ENCODE measurements at places on chromosomes 2 and 18. TPM values are rescaled to one million over a fixed set of nuclear protein-coding genes. Genes with fewer than 3 reads are reported as not detected.
A peak's percentile ranks its signal among the peaks of the same experiment; 100 is the strongest.

- H3K4me1 ChIP-seq: no peaks in the 10 kb centered on the region
- no peak overlapping the region for H3K27ac ChIP-seq
- H3K36me3 ChIP-seq: no peaks in the 10 kb centered on the region
Observed at GRCh38 chr2:23330214-23330613, 54.8 kb upstream of the KLHL29 start.

- H3K27ac ChIP-seq: no peak overlapping the region
- no peak for DNase-seq
- no peaks in the 10 kb centered on the region for H3K4me1 ChIP-seq
- no peaks in the 10 kb centered on the region for H3K36me3 ChIP-seq
- no peaks in the 10 kb centered on the region for H3K27me3 ChIP-seq
Observed at GRCh38 chr2:4214444-4215205, 511.2 kb downstream of the DCDC2C start.

Gene MXD1
- total RNA-seq: 7.7 TPM

DNA sequence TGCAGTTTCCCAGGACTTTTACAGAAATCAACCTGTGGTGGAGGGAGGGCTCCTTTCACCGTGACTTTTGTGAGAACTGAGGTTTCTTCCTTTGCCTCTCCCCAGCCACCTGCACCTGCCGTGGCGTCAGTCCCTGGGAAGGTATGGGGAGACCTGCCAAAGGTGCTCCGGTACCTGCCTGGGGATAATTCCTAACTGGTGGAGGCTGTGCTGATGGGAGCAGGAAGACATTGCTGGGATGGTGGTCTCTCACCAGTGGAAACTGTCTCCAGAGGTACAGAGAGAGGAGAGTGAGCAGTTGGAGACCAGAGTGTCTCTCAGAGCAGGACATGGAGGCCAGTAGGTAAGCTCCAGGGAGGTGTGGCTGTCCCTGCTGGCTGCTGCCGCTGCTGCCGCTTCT is 52.6 kb downstream of the CIB4 start:
- H3K36me3 ChIP-seq: no peaks in the 10 kb centered on the region
- H3K27ac ChIP-seq: no peak overlapping the region
- H3K4me3 ChIP-seq: no peak overlapping the region

GRCh38 chr2:219401606-219402005 is 13.9 kb upstream of the DNPEP start:
- H3K36me3 ChIP-seq: no peaks in the 10 kb centered on the region
- H3K4me3 ChIP-seq: no peak overlapping the region
- peaks cover 76% of the 10 kb centered on the region for H3K4me1 ChIP-seq
- H3K27me3 ChIP-seq: no peaks in the 10 kb centered on the region
- no peak for DNase-seq

Gene ZNF516
- total RNA-seq: 20.3 TPM

Gene GRHL1
- total RNA-seq: 0.53 TPM

DNA sequence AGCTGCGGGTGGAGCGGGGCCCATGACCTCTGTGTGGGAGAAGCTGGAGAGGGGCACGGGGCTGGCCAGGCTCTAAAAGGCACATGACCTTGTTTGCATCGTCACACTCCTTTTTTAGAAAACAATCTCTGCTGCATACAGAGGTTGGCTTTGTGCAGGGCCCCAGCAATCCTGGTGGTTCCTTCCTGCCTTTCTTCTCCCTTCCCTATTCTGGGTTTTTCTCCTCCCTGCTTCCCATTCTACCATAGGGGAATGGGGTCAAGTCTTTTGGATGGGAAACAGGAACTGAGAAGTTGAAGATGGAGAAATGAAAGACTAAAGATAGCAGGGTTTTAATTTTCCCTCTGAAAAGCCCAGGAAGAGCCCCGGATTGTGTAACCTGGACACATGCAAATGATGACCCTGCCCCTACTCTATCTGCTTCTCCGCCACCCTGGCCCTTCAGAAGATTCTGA is 53.9 kb downstream of the ASAP2 start:
- DNase-seq: no peak
- H3K27me3 ChIP-seq: no peaks in the 10 kb centered on the region
- H3K4me1 ChIP-seq: peaks cover 24% of the 10 kb centered on the region
- H3K36me3 ChIP-seq: no peaks in the 10 kb centered on the region
- no peak overlapping the region for H3K4me3 ChIP-seq
- peak overlapping the region; percentile 42 for H3K27ac ChIP-seq

GRCh38 chr2:2410987-2411386 is 79.9 kb upstream of the MYT1L start:
- H3K4me3 ChIP-seq: no peak overlapping the region
- H3K27me3 ChIP-seq: no peaks in the 10 kb centered on the region
- no peaks in the 10 kb centered on the region for H3K36me3 ChIP-seq
- H3K27ac ChIP-seq: no peak overlapping the region

GRCh38 chr2:212722046-212722445 is 183.4 kb upstream of the ERBB4 start:
- no peak overlapping the region for H3K27ac ChIP-seq
- H3K27me3 ChIP-seq: no peaks in the 10 kb centered on the region
- H3K4me3 ChIP-seq: no peak overlapping the region
- H3K36me3 ChIP-seq: no peaks in the 10 kb centered on the region

Gene BOLL
- total RNA-seq: 3.9 TPM

Gene LAMA3
- 4.2 TPM for total RNA-seq

DNA sequence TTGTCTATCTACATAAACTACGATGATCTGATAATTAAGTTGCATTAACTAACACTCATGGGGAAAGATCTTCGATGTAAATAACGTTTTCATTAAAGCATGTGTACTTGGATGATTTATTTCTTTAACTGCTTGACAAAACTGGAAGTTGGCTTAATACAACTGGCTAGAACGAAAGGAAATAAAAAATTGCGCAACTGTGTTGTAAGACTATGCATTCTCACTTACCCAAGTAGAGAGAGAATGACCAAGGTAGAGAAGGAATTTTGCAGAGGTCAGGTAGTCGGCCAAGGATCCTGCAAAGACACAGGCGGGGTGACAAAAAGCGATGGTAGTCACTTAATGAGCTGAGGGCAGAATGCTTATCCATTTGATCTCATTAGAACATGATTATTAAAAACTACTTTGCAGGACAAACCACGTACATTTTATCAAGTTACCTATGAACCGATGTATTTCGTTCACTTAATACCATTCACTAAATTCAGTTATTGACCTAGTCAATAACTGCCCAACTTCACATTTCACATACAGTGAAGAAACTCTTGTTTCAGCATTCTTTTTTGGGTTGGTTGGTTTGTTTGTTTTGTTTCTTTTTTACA is 900 bp downstream of the SLC40A1 start:
- peak overlapping the region; percentile 96 for H3K27ac ChIP-seq
- peaks cover 23% of the 10 kb centered on the region for H3K36me3 ChIP-seq
- peaks cover 47% of the 10 kb centered on the region for H3K4me1 ChIP-seq
- no peak for DNase-seq
- peak overlapping the region; percentile 82 for H3K4me3 ChIP-seq
- no peaks in the 10 kb centered on the region for H3K27me3 ChIP-seq

Gene SRD5A2
- total RNA-seq: 0.10 TPM

DNA sequence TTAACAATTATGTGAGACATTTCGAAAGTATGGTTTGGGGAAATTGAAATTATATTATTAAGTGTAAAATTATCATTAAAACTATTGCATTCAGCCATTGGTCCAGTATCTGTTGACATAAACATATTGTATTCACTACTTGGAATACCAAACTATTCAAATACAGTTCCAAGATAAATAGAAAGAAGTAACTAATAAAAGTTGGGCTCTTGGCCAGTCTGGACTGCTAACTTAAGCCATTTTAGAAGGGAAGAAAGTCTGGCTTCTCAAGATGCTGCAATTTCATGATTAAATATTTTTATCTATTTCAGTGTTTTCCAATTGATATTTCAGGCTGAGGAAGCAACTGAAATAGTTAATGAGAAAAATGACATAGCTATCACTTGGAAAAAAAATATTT is 109.8 kb upstream of the CHRNA1 start:
- H3K36me3 ChIP-seq: no peaks in the 10 kb centered on the region
- no peak overlapping the region for H3K27ac ChIP-seq
- no peak overlapping the region for H3K4me3 ChIP-seq
- no peaks in the 10 kb centered on the region for H3K27me3 ChIP-seq
- peaks cover 3% of the 10 kb centered on the region for H3K4me1 ChIP-seq
- DNase-seq: no peak

DNA sequence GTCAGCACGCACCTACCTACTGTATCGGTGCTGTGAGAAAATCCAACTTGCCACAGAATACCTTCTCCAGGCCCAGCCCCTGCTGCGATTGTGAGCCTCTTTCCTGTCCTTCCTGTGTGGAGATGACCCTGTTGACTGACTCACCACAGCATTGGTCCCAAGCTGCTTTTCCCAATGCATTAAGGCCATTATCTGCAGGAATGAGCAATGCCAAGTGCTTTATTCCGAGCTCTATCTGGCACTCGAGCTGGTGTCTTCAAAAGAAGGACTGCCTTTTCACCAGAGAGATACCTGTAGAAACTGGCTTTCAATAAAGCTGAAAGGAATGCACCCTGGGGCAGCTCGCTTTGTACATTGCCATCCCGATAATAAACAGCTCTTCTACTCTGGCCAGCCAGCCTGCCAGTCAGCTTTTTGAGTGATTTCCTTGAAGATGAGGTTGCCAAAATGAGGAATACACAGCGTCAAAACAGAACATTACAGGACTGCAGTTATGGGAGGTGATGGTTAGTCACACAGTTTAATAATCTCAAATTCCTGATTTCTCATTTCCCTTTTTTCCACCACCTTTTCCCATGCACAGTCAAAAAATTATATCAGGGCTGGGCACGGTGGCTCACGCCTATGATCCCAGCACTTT is 8.3 kb upstream of the RNF103 start:
- H3K4me1 ChIP-seq: no peaks in the 10 kb centered on the region
- no peaks in the 10 kb centered on the region for H3K27me3 ChIP-seq
- H3K27ac ChIP-seq: no peak overlapping the region
- no peak overlapping the region for H3K4me3 ChIP-seq
- no peaks in the 10 kb centered on the region for H3K36me3 ChIP-seq
- DNase-seq: peak; percentile 17

DNA sequence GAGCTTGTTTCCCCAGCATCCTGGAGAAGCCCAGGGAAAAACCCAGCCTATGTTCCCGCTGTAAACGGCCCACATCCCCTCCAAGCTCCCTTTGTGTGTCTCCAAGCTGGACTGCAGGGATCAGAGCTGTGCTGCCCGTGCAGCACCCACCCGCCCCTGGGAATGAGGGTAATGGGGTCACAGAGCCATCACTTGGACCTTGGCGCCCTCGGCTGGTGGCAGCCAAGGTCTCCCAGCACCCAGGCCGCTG is 670 bp upstream of the INPP5D start:
- no peaks in the 10 kb centered on the region for H3K27me3 ChIP-seq
- DNase-seq: no peak
- no peaks in the 10 kb centered on the region for H3K36me3 ChIP-seq
- H3K4me1 ChIP-seq: peaks cover 5% of the 10 kb centered on the region
- H3K4me3 ChIP-seq: peak overlapping the region; percentile 60

DNA sequence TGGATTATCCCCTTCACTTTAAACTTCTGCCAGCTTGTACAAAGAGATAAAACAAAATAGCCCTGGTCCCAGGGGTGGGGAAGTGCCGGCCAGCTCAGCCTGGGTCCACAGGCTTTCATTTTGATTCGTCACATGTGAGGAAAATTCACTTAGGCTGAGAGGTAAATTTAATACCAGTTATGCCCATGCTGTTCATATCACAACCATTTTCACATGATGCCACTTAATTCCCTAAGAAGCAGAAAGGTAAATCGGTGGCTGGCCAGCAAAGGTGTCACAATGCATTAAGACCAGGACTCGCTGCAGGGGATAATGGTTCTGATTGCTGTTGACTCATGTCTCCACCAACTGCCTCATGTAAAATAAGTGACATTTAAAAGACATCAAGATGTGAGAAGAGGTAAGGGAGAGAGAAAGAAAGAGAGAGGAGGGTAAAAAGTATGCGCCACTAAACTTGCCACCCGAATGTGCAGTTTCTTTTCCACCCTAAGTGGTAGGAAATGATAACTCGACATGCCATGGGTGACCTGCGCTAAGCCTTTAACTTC is 261.0 kb upstream of the SIX3 start:
- H3K4me1 ChIP-seq: peaks cover 12% of the 10 kb centered on the region
- H3K27me3 ChIP-seq: no peaks in the 10 kb centered on the region
- H3K36me3 ChIP-seq: no peaks in the 10 kb centered on the region
- H3K27ac ChIP-seq: peak overlapping the region; percentile 44
- H3K4me3 ChIP-seq: no peak overlapping the region

Gene CFC1
- total RNA-seq: not detected

Data from psoas muscle (tissue), 8 donors.